Stimulated activated memory B cell treated with anti-CD40 and anti-IgM and Interleukin-4, amounts not matched to agents 10 μg/mL and 1 μg/mL and 100 μg/mL, for 72 hours (primary cell): ENCODE measurements at places on chromosomes 1 and 21.

GRCh38 chr1:39016604-39017171 lies 9.5 kb upstream of the NDUFS5 start:
- no peak for ATAC-seq

GRCh38 chr21:31530897-31531705 lies 128.4 kb upstream of the SOD1 start:
- ATAC-seq: no peak

- no peak for ATAC-seq
These were observed 22.4 kb upstream of the CD34 start for GRCh38 chr1:207933205-207933800.

DNA sequence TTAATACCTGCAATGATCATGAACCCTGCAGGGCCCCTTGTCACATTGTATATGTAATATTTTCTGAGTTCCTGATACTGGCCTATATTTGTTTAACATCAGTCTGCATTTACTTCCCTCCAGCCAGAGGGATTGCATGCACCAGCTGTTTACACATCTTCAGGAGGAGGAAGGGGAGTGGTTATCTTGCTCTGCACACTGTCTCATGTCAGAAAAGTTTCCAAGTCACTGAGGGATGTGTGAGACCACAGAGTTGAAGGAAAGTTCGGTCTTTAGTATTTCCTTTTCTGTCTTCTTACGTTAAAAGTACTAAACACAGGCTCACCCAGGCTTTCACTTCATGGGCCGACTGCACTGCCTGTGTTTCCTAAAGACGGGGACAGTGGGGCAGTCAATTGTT lies 574.1 kb downstream of the LMO4 start:
- ATAC-seq: peak; percentile 83

DNA sequence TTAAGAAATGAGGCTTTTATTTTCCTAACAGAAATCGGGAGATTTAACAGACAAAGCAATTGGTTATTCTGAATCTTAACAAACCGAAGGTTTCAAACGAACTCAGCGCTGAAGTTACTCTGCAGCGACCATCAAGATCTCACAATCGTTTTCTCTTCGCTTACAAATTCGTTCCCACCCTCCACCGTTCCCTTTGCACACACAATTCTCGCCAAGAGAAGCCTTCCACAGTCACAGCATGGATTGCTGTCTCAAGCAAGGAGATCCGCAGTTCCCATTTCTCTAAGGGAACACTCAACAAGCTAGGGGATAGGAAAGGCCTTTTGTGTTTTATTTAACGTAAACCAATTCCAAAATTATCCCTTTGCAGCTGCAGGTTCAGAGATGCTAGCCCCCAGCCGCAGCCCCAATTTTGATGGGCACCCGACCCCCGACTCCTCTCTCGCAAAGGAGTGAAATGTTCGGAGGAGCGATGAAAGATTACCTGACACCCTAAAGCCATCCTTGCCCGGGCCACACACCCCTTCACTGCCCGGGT lies 755 bp downstream of the FBXO42 start:
- no peak for ATAC-seq

- ATAC-seq: no peak
These were observed 9.1 kb downstream of the NFIA start for GRCh38 chr1:61091455-61091854.

- peak; percentile 70 for ATAC-seq
These were observed 7.0 kb upstream of the ABCD3 start for GRCh38 chr1:94411237-94411636.

- ATAC-seq: no peak
These were observed 142.6 kb downstream of the DENND1B start for GRCh38 chr1:197632651-197633050.

- ATAC-seq: no peak
These were observed 29.6 kb upstream of the CPLANE2 start for GRCh38 chr1:16266411-16267118.

DNA sequence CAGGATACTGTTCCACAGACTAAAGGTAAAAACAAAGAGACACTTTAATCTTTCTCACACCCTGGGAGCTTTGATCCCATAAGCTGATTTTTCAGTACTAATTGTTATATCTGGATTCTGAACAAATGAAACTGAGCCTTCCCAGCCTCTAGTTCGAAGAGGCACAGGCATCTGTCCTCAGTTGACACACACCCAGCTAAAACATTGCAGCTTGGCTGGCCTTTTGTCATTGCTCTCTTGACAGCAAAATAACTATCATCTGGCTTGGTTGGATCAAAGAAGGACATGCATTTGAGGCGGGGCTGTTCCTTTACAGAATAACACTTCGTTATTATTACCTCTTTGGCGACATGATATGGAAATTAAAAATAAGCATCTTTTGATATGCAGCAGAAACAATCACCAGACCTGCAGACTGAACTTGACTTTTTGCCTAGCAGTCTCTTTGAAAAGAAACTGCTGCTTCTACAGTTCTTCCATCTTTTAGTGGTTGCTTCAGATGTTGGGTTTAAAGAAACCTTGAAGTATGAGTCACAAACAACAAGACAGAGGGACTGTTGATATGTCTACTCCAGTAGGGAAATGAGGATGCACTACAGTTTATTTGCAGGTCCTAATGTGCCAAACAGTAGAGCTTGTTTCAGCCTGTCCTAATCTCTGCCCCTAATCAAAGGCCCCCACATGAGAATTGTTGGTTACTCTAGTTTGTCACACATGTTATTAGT lies 166.5 kb downstream of the TPR start:
- ATAC-seq: no peak

DNA sequence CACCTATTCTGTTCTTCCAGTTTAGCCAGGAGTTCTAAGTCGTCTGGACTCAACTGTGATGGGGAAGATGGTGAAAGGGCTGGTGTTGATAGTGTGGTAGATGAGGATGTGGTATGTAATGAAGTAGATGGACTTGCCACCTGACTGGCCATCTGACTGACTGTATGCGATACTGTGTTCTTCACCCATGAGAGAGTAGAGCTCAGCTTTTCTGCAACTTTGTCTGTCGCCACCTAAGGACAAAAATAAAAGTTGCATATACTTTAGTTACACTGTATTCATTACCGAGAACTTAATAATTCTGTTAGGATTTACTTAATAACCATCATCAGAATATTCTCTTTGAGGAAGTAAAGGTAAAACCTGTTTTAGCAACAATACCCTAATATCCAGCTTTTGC lies 48.5 kb downstream of the EVI5 start:
- peak; percentile 60 for ATAC-seq

DNA sequence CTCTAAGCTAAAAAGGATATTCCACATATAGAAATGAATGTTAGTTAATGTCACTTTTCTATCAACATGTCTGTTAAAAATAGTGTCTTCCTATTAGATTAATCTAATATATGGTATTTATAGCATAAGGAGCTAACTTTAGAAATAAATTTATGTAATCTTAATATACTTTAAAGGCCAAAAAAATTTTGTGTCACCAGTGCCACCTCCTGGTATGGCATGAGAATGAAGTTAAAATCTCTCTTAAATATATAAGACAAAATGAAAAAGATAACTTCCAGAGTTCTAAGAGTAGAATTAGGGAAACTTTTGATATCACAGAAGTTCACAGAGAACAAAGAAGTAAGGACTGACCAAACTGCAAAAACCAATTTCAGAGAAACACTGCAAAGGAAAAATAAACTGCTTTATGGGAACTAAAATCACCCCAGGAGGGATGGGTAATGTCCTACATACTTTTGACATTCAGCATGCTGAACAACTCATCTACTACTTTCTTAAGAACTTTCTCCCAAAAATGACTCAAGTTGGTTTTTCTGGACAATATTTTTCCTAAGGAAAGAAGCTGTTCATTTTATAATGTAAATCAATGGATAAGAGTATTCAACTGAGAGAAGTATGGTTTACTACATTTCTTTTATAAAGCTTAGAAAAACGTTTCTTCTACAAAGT lies 82.8 kb downstream of the TRIM33 start:
- ATAC-seq: no peak

GRCh38 chr1:90475631-90476030 lies 241.5 kb downstream of the BARHL2 start:
- ATAC-seq: no peak

GRCh38 chr1:233671286-233671685 lies 57.4 kb downstream of the KCNK1 start:
- no peak for ATAC-seq

DNA sequence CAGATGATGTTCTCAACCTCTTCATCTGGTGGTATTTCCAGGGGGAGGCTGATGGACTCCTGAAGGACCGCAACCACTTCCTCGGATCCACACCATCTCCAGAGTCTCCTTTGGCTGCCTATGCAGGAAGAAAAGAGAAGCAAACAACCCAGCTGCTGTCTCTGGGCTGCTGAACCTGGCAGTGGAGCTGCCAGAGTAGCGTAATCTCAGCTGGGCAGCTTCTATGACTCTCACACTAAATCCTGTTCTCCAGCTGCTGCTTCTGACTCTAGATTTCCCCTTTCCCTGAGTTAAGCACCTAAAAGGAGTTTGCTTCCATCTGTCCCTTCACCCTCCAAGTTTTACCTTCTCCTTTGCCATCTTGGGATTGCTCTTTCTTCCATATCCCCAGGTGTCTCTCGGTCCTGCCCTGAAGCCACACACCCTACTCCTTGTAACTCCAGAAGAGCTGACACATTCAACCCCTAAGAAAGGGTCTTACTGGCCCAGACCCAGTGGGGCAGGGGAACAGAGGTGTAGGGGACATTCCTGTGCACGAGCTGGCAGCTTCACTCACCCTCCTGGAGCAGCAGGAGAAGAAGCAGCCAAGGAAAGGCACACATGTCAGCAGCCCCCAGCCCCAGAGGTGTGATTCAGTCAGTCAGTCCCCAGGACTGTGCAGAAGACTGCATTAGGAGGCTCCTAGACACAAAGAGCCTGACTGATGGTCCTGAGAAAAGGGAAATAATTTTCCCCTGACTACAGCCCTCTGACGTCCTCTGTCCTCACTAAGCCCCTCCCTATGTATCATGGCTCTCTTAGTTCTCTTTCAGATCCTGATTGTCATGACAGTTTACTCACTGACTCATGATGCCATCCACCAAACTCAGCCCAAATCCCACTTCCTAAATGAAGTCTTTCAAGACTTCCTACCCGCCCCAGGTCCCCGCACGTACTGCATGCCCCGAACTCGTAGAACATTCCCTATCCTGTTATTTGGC lies at the start of gene SLAMF9:
SLAMF9 (minus strand) TSS at position 702 of the 980 bp plus-strand sequence; CDS start at position 602, 100 bp downstream.
- ATAC-seq: no peak

GRCh38 chr1:153842006-153842471 lies 66.8 kb downstream of the SLC27A3 start:
- peak; percentile 78 for ATAC-seq

DNA sequence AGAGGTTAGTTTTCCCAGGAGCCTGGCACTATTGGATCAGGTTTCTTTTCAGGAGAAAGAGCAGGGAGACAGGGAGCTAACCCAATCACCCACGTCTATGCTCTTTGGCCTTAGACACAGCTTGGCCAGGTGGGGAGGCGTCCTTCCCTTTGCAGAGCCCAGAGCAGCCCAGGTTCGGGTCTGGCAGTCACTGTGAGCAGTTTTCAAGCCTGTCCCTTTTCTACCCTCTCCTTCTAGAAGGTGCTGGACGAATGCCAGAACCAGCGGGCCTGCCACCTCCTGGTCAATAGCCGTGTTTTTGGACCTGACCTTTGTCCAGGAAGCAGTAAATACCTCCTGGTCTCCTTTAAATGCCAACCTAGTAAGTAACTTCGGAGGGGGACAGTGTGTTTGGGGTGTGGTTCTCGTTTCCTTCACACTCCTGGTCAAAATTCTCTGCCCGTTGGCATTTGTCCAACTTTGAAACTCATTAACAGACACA lies 44.9 kb downstream of the EVA1C start:
- no peak for ATAC-seq

GRCh38 chr1:227896710-227897655 lies 50.7 kb downstream of the WNT9A start:
- ATAC-seq: no peak

- no peak for ATAC-seq
These were observed 31.9 kb upstream of the POFUT2 start for GRCh38 chr21:45319461-45320211.

DNA sequence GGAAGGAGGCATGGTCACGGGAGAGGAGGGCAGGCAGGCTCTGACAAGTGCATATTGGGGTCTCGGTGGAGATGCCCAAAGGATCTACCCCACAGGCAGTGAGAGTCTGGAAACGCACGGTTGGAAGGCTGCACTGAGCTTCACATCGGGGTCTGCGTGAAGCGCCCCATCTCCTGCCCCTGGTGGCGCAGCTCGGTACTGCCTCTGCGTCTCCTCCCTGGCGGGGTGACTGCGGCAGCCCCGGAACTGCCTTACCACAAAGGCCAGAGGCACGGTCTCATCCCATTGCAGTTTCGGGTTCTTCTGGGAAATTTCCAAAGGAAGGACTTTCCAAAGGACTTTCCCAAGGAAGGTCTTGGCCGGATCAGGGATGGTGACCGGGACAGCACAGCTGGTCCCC lies 69.2 kb upstream of the AJAP1 start:
- ATAC-seq: no peak

DNA sequence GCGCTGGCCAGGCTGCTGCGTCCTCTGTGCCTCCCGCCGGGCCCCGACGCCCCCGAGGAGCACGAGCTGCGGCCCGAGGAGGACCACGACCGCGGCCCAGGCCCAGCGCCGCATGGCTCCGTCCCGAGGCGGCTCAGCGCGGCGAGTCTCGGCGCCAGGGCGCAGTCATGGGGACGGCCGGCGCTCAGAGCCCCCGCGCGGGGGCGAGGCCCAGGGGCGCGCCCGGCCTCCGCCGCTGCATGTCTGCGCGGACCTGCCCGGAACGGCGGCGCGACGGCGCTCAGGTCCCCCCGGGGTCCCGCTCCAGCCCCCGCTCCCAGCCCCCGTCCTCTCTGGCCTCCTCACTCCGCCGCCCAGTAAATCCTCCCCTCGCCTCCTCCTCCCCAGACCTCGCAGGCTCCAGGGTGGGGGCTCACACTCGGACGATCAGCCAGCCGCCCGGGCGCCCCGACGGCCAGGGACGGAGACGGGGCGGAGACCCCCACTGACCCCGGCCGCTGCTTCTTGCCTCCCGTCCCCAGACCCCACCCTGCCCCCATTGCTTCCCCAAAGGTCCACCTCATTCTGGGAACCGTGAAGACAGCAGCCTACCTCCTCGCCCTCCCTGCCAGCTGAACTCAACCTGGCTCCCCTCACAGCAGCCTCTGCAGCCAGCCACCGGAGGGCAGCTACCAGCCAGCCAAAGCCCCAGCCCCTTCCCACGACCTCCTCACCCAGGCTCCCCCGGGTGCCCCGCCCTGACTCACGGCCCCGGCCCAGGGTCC lies at the start of gene C1QTNF12:
C1QTNF12 (minus strand) TSS at position 146 of the 764 bp plus-strand sequence; CDS start at position 114, 32 bp downstream.
- ATAC-seq: no peak

DNA sequence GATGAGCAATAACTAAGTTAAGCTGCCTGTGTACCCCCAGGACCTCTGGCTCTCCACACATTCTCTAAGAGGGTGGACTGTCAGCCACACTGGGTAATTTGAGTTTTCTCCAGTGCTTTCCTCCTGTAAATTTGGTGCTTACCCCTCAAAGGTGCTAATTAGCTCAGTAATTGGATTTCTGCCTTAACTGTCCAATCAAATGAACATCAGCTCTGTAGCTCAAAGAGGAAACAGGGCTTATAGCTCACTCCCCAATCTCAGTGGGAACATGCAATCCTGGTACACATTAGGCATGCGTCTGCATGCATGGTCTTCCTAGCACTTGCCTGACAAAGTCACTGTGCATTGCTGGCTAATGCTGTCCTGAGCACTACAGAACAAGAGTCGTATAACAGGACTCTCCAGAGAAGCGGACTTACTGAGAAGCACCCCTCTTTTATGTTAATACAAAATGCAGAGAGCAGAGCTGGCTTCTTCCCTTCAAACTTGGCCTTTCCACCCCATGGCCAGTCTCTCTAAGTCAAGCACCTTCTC lies 110.1 kb downstream of the NTPCR start:
- no peak for ATAC-seq
